ENCODE measurements at places on chromosomes 2 and 18. TPM values are rescaled to one million over a fixed set of nuclear protein-coding genes. Genes with fewer than 3 reads are reported as not detected.

LOXHD1 gene
- total RNA-seq = 0.85 TPM

UPP2 gene
- not detected for total RNA-seq

STK17B gene
- total RNA-seq = 49.0 TPM

IL1F10 gene
- total RNA-seq = not detected

ZNF396 gene
- total RNA-seq = 2.3 TPM

MARCO gene
- 23.6 TPM for total RNA-seq

DES gene
- 3.1 TPM for total RNA-seq

SULT1C2 gene
- not detected for total RNA-seq

DRC1 gene
- not detected for total RNA-seq

BOLL gene
- total RNA-seq = not detected

PDCD1 gene
- total RNA-seq = 0.57 TPM

FEV gene
- not detected for total RNA-seq

TDRD15 gene
- 0.34 TPM for total RNA-seq

IL36RN gene
- not detected for total RNA-seq

KCNIP3 gene
- total RNA-seq = 20.0 TPM

LBX2 gene
- 4.4 TPM for total RNA-seq

ALPP gene
- total RNA-seq = not detected

LYG2 gene
- not detected for total RNA-seq

CKAP2L gene
- 0.19 TPM for total RNA-seq

CYP26B1 gene
- total RNA-seq = 38.1 TPM

CPO gene
- 1.2 TPM for total RNA-seq

NEU2 gene
- not detected for total RNA-seq

ANKRD29 gene
- total RNA-seq = 9.2 TPM

ECEL1 gene
- total RNA-seq = not detected

EML6 gene
- total RNA-seq = 0.51 TPM

IL36G gene
- total RNA-seq = not detected

HOXD13 gene
- total RNA-seq = not detected

All from subcutaneous adipose tissue (tissue), 4 donors.